Neural progenitor cell (in vitro differentiated cells): ENCODE measurements at places on chromosomes 4 and X. TPM values are rescaled to one million over a fixed set of nuclear protein-coding genes. Genes with fewer than 3 reads are reported as not detected.

Gene AVPR2
- not detected in 2 replicates for total RNA-seq

Gene FBXL5
- total RNA-seq: 72.7 and 87.9 TPM in 2 replicates

Gene EBP
- total RNA-seq: 74.6 and 95.4 TPM in 2 replicates

Gene CTPS2
- 100 and 116 TPM in 2 replicates for total RNA-seq

Gene CXCL8
- total RNA-seq: not detected in 2 replicates

Gene NHSL2
- total RNA-seq: 3.9 and 4.0 TPM in 2 replicates

Gene CDS1
- total RNA-seq: 2.8 and 3.5 TPM in 2 replicates

Gene FAM241A
- 0.03 TPM in 1 of 2 replicates, not detected in the other for total RNA-seq

Gene CT45A1
- not detected in 2 replicates for total RNA-seq

DNA sequence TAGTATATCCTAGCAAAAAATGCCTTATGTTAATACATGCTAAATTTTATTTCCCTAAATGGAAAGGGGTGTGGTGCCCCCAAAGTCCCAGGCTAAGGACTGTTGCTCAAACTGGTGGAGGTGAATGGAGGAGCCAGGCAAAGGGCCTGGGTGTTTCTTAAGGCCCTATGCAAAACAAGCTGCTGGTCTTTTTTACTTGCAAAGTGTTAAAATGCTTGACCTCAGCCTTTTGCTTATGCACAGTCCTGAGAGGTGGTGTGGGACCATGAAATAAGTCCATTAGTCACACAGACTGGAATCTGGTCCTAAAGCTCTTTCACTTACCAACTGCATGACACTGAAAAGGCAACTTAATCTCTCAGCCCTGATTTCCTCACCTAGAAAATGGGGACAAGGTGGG, 223.5 kb upstream of the MBNL3 start:
- no peak overlapping the region for H3K4me3 ChIP-seq
- no peaks in the 10 kb centered on the region for H3K27me3 ChIP-seq
- no peaks in the 10 kb centered on the region for H3K36me3 ChIP-seq
- peaks cover 16% of the 10 kb centered on the region for H3K4me1 ChIP-seq
- H3K27ac ChIP-seq: no peak overlapping the region
- DNase-seq: no peak

GRCh38 chrX:34900691-34901090, 41.9 kb upstream of the FAM47B start:
- H3K4me1 ChIP-seq: no peaks in the 10 kb centered on the region
- no peak overlapping the region for H3K27ac ChIP-seq
- DNase-seq: no peak

DNA sequence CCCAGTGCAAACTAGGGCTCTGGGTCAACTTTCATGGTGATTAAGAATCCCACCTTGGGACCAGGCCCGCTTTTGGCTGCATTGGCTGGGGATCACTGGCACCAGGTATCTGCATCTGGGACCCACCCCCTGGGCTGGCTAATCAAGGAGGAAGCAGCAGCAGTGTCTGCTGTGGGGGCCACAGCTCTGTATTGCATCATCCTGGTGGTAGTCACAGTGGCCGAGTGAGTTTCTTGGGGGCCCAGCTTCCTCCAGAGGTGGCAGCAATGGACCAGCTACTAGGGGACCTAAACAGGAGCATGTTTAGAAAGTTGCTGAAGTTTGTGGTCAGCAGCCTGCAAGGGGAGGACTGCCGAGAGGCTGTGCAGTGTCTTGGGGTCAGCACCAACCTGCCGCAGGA, 15.7 kb downstream of the LNX1 start:
- DNase-seq: no peak
- H3K4me1 ChIP-seq: no peaks in the 10 kb centered on the region
- no peaks in the 10 kb centered on the region for H3K36me3 ChIP-seq
- no peaks in the 10 kb centered on the region for H3K27me3 ChIP-seq
- no peak overlapping the region for H3K4me3 ChIP-seq

GRCh38 chrX:1316527-1316926, 20.1 kb upstream of the IL3RA start:
- no peak overlapping the region for H3K27ac ChIP-seq
- DNase-seq: no peak

GRCh38 chrX:34146906-34147305, 14.8 kb upstream of the FAM47A start:
- no peak overlapping the region for H3K27ac ChIP-seq
- no peaks in the 10 kb centered on the region for H3K27me3 ChIP-seq
- DNase-seq: no peak
- no peak overlapping the region for H3K4me3 ChIP-seq

DNA sequence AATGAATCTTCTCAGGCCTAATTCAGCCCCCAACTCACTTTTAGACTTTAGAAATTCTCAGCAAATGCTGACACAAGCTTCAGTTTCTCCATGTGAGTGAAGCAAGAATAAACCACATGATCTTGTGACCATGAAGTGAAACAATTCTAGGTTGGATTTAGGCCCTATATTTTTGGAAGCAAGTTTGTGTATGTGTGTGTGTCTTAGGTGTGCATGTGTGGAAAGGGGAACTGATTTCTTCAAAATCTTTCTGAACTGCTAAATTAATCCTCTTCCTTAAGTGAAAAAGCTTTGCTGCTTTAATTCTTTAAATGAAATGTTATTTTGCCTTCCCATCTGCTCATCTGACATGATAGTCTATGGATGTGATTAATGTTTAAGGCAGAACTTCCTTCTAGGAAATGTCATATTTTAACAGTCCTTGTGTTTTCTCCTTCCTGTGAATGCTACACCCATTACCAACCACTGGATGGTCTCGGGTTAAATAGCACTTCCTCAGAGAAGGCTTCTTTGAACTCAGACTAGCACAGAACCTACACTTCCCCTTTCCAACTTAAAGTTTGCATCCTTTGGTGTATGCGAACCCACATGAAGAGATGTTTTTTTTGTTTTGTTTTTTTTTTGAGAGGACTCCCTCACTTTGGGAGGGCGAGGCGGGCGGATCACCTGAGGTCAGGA, 1.2 kb upstream of the TMEM144 start:
- no peaks in the 10 kb centered on the region for H3K27me3 ChIP-seq
- no peak overlapping the region for H3K4me3 ChIP-seq
- H3K36me3 ChIP-seq: no peaks in the 10 kb centered on the region
- no peak for DNase-seq
- peaks cover 17% of the 10 kb centered on the region for H3K4me1 ChIP-seq

GRCh38 chr4:87732033-87732765, 67.2 kb upstream of the IBSP start:
- DNase-seq: no peak
- no peak overlapping the region for H3K27ac ChIP-seq
- H3K4me3 ChIP-seq: no peak overlapping the region
- H3K4me1 ChIP-seq: no peaks in the 10 kb centered on the region
- H3K36me3 ChIP-seq: no peaks in the 10 kb centered on the region

DNA sequence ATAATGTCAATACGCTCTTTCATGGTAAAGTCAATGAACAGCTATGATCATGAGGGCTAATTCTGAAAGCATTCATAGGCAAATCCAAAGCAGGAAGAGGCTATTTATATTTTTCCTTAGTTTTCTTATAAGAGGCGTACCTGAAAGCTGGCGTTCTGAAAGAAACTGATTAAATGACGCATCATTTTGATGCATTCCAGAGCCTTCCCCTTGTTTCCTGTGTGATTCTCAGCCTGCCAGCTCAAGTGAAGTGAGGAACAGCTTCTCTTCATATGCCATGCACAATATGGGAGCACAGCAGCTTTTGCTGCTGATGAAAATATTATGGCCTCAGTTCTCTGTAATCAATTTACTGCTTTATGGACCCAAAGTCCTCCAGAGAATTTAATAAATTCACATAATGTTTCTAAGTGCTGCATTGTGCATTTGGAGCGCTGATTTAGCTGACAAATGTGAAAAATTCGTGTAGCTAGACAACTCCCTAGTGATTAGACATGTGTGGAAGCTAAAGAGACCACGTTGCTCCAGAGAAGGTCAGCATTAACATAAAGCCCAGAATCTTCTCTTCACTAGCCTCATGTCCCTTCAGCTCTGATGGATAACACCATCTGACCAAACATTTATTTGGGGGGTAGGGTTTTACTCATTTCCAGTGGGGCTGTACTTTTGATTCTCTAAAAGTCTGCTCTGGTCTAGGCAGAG, 110.8 kb downstream of the GPAT3 start:
- H3K27me3 ChIP-seq: no peaks in the 10 kb centered on the region
- no peak overlapping the region for H3K4me3 ChIP-seq
- no peaks in the 10 kb centered on the region for H3K36me3 ChIP-seq
- no peaks in the 10 kb centered on the region for H3K4me1 ChIP-seq
- no peak for DNase-seq
- H3K27ac ChIP-seq: no peak overlapping the region

GRCh38 chrX:104488811-104489210, 77.2 kb upstream of the IL1RAPL2 start:
- DNase-seq: no peak
- no peaks in the 10 kb centered on the region for H3K27me3 ChIP-seq
- H3K4me3 ChIP-seq: no peak overlapping the region
- no peak overlapping the region for H3K27ac ChIP-seq
